Muscle of arm (tissue), 14 donors: ENCODE measurements at places on chromosomes 7 and 10.

DNA sequence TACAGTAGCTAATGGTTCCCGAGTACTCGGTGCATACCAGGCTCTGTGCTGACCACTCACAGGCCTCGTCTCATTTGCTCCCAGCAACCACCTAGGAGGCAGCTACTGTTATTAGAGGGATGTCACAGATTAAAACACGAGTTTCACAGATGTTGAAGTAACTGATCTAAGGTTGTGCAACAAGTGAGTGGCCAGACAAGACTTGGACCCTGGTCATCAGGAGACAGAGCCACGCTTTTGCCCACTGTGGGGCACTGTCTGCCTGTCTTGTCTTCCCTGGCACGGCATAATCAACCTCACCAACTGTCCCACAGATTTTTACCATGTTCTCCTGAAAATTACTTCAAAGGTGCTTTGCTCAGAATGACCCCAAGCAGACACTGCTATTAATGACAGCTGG, 111.6 kb upstream of the HABP2 start:
- DNase-seq: no peak

DNA sequence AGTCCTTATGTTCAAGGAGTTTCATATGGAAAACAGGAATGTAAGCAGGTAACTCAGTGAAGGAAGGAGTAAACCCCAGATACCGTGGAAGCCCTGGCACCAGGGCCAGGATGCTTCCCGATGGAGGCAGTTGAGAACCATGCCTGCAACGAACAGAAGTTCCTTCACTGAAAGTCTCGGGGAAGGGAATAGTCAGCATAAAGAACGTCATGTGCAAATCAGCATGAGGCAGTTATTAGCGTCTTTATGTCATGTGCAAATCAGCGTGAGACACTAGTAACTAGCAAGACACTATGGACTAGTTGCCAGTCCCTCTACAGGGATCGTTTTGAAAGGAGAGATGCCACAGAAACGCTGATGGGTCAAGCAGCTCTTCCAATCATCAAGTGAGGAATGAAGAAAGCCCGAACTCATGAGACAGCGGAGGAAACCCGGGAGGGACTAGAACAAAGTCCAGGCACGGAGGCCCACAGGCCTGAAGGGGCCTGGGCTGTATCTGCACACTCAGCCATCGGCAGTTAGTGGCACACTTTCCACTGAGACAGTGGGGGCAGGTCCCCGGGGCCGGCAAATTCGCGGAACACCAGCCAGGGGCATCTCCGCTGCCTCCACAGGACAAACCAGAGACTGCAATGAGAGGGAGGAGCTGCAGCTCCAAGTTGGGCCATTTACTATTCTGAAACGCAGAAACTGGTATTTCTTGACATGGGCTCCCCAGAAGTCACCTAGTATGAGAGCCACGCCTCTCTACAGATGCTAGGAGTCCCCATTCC, 109.6 kb downstream of the SFMBT2 start:
- DNase-seq: no peak

- no peak for DNase-seq
Measured at GRCh38 chr10:96306516-96306915, 2.3 kb downstream of the DNTT start.

DNA sequence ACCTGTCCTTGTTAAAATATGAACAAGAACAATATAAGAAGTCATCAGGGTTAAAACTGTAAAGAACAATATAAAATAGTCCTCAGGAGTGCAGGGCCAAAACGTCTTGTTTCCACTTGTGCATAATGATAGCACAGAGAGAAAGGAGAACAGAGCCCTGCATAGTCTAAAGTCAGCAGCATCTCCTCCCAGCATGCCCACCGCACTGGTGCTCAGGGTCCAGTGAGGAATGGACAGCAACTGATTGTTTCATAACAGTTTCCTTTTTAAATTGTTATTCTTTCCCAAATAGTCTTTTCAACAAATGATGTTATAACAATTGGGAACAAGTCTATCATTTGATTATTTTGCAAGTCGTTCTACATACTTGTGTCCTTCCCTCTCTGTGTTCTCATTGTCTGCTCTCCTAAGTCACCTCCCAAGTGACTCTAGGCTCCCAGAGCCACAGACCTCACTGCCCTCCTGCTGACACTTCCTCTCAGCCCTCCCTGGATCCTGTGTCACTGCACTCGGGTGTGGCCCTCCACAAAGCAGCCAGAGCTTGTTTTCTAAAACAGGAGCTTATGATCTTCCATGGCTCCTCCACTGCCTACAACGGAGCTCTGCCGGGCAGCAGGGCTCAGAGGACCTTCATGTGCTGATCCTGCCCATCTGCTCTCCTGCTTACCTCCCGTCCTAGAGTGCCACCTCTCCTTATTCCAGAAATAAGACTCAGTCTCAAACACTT, 27.6 kb downstream of the COBL start:
- no peak for DNase-seq

DNA sequence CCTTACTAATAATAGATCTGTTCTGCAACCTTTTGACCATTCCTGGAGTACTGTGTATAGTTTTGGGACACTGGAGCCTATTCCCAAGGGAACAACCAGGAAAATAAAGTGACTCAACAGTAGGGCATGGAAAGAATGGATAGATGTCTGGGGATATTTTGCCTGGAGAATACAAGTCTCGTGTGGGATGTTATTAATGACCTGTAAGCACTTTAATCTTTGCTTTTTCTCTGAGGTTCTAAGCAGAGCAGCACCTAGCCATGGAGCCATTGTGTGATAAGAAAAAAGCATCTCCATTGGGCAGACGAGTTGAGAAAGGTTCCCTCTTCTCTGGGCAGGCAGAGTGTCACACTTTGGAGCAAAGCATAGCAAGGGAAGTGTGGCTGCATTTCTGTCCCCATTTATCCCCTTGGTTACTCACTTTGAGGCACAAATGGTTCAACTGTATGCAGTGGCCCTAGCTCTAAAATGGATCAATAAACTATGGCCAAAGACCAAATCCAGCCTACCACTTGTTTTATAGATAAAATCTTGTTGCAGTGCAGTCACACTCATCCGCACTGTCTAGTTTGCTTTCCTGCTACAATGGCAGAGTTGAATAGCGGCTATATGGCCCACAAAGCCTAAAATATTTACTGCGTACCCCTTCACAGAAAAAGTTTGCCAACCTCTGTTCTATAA, 21.0 kb upstream of the CCDC71L start:
- no peak for DNase-seq
